ENCODE measurements at places on chromosomes 2 and 18.

GRCh38 chr2:62407401-62407800 lies 98.6 kb downstream of the TMEM17 start:
- no peak for DNase-seq

DNA sequence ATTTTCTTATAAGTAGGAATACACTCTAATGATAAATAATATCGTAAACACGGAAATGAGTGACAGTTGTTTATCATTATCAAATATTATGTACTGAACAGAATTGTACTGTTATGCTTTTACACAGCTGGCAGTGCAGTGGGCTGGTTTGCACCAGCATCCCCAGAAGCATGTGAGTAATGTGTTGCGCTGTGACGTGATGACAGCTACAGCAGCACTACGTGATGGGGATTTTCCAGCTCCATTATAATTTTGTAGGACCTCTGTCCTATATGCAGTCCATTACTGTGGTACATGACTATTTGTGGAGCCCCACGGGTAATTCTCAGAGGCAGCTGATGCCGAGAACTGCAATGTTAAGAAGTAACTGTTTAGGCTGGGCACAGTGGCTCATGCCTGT lies 77.3 kb upstream of the ATG16L1 start:
- no peak for DNase-seq

DNA sequence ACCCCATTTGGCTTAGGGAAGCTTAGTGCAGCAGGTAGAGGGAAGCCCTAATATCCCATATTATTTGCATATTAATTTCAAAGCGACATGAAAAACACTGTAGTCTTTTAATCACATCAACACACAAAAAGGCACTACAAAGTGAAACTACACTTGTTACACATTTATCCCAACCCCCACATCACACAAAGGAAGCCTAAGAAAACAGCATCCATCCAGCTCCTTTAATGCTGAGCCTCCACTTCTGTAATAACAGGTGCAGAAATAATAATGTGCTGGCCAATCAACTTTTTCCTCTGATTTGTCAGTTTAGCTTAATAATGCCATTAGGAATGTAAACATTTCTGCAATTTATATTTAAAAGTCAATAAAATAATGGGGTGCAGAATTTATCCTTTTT lies 274.0 kb downstream of the TCF4 start:
- DNase-seq: no peak

GRCh38 chr2:189409131-189409530 lies 32.1 kb upstream of the WDR75 start:
- no peak for DNase-seq

DNA sequence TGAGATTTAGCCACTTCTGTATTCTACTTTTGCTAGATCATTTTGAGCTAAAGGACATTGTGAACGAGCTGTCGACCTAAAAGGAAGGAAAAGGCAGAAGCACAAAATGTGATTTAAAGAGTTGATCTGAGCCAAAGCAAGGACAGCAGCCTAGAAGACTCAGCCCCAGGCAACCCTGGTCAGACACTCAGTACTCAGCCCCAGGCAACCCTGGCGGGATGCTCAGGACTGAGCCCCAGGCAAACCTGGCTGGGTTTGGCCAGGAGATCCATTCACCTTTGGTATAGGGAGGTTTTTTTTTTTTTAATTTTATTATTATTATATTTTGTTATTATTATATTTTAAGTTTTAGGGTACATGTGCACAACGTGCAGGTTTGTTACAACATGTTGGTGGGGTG lies 34.3 kb upstream of the PXDN start:
- no peak for DNase-seq

GRCh38 chr18:50000227-50000626 lies 186.9 kb upstream of the ACAA2 start:
- no peak for DNase-seq

- DNase-seq: peak; percentile 30
These were observed 125.2 kb downstream of the SH3BP4 start for GRCh38 chr2:235077046-235077445.

GRCh38 chr2:198715302-198715835 lies 742.4 kb downstream of the SATB2 start:
- no peak for DNase-seq

DNA sequence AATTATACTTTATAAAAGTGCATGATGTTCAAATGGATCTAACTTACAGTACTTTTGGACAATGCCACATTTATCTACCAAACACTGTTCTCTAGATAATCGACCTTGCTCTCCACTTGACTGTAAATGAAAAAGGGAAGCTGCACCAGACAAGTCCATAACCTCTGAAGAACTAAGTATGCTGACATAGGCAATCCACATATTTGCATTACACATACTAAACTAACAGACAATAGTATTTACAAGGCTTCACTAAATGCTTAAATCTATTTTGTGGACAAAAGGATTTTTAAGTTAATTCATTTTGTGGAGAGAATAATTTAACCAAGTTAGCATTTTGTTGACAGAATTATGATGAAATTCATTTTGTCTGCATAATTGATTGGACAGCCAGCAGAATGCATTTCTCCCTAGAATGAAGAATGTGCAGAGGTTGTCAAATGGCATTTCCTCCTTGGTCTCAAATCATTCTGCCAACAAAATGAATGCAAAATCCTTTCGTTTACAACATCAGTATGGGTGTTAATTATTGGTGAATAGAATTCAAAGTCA lies 520.9 kb downstream of the CPS1 start:
- DNase-seq: no peak

DNA sequence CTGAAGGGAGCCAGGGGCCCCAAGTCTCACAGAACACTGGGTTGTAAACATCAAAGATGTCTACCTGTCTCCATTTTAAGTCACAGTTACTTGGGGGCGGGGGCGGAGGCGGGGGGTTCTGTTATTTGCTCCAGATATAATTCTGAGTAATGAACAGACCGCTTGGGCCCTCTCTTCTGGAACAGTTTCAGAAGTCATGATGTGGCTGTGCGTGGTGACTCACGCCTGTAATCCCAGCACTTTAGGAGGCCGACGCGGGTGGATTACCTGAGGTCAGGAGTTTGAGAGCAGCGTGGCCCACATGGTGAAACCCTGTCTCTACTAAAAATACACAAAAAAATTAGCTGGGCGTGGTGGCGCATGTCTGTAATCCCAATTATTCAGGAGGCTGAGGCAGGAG lies 157.9 kb upstream of the APCDD1 start:
- peak; percentile 16 for DNase-seq

- DNase-seq: no peak
These were observed 133.0 kb downstream of the PRPF40A start for GRCh38 chr2:152584301-152584700.

GRCh38 chr2:138600732-138601457 lies 99.3 kb downstream of the SPOPL start:
- DNase-seq: no peak
